ENCODE measurements at places on chromosomes 6 and 20. TPM values are rescaled to one million over a fixed set of nuclear protein-coding genes. Genes with fewer than 3 reads are reported as not detected.

The LST1 gene
- total RNA-seq = not detected

The GLP1R gene
- 0.89 TPM for total RNA-seq

The FAXC gene
- total RNA-seq = 26.7 TPM

The IYD gene
- not detected for total RNA-seq

The PREX1 gene
- 73.7 TPM for total RNA-seq

The TSBP1 gene
- not detected for total RNA-seq

The CCN6 gene
- not detected for total RNA-seq

The LY6G6D gene
- not detected for total RNA-seq

The PDYN gene
- 0.63 TPM for total RNA-seq

The ZNF451 gene
- 65.6 TPM for total RNA-seq

The LPA gene
- total RNA-seq = 0.43 TPM

The HLA-DRB5 gene
- not detected for total RNA-seq

The TRIM40 gene
- not detected for total RNA-seq

The HLA-DOB gene
- total RNA-seq = 0.28 TPM

The METTL24 gene
- 3.6 TPM for total RNA-seq

The KHDRBS2 gene
- total RNA-seq = 7.0 TPM

The HCRTR2 gene
- not detected for total RNA-seq

The SYCP2 gene
- 2.3 TPM for total RNA-seq

The BMP5 gene
- total RNA-seq = 2.4 TPM

The ECT2L gene
- total RNA-seq = not detected

The BANF2 gene
- not detected for total RNA-seq

The ZNF217 gene
- total RNA-seq = 35.5 TPM

The KCNK16 gene
- total RNA-seq = not detected

The CD24 gene
- total RNA-seq = 352 TPM

The STK35 gene
- 36.0 TPM for total RNA-seq

The ELOVL4 gene
- 10.1 TPM for total RNA-seq

The SLC52A3 gene
- not detected for total RNA-seq

The BEND6 gene
- total RNA-seq = 1.8 TPM

The GCNT2 gene
- 6.4 TPM for total RNA-seq

The BMP7 gene
- total RNA-seq = 14.5 TPM

The PPP1R3G gene
- total RNA-seq = 0.07 TPM

The RAB22A gene
- 15.5 TPM for total RNA-seq

The RSPH9 gene
- 0.63 TPM for total RNA-seq

The R3HDML gene
- total RNA-seq = not detected

The SLC25A27 gene
- total RNA-seq = 8.4 TPM

The KIAA1755 gene
- 9.5 TPM for total RNA-seq

The SPDEF gene
- total RNA-seq = 0.12 TPM

The CST3 gene
- total RNA-seq = 145 TPM

The NRN1 gene
- total RNA-seq = 1.5 TPM

The C6orf118 gene
- 8.2 TPM for total RNA-seq

The MPC1 gene
- 32.6 TPM for total RNA-seq

The FAM184A gene
- total RNA-seq = 7.6 TPM

The GABRR1 gene
- total RNA-seq = not detected

The SMAP1 gene
- total RNA-seq = 29.7 TPM

Data from neural crest cell (in vitro differentiated cells).